ENCODE measurements at places on chromosomes 7 and 10.

DNA sequence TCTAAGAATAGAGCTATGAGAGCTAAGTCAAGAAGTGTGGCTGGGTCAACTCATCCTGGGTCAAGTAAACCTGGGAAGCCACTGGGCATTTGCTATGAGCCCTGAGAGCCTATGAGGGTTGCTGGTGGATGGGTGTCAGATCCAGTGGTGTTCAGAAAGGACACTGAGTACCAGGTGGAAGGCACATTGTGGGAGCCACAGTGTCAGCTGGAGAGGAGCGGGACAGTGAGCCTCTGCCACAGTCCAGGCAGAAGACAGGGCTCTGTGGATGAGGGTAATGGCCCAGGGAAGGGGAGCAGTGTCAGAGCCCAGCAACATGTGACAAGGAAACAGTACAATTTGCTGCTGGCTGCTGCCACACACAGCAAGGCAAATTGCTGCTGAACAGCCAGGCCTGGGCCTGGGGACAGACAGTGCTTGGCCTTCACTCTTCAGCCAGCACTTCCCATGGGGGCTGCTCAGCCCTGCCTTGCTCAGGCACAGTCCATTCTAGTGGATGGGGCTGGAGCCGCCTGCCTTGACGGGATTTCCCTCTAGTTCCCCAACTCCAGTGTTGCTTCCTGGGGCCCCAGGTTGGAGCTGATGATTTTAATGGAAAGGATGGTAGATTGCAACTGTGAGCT, 90.9 kb upstream of the CHST15 start:
- no peak for DNase-seq

DNA sequence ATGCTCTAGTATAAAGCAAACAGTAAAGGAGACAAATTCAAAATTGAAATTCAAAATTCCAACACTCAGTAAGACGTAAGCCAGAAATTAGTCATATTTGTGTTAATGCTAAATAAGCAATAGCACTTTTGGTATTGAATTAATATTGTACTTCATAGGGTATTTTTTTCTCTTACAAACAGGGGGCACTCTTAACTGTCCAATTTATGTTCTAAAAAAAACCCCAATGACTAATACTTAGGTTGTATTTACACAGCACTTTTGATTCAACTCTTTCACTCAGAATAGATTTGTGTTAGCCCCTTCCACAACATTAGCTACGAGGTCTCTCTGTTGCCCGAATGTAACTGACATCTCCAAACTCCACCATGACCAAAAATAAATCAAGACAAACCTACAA, 284.9 kb upstream of the COBL start:
- no peak for DNase-seq

- DNase-seq = peak; percentile 51
Measured at GRCh38 chr7:101814991-101815825, 2.2 kb upstream of the CUX1 start.

DNA sequence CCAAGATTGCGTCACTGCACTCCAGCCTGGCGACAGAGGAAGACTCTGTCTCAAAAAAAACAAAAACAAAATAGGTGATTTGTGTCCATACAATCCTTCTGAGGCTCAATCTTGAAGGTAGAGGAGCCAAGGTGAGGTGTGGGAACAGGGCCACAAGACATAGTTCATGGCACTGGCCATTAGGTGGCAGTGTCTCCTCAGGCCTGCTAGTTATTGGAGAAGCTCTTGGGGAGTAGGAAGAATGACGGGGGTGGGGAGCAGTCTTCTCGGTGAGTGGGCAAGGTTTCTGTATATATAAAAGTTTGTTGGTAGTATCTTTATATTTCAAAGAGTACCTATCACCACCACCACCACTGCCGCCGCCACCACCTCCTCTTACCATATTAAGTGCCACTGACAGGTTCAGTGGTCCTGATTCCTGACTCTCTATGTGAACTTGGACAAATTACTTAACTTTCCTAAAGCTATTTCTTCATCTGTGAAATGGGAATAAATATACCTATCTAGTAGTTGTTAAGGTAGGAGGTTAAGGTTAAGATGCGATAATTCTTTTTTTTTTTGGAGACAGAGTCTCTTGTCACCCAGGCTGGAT, 24.0 kb downstream of the CCSER2 start:
- DNase-seq = no peak

All from NCI-H2171 treated with DMSO at 0.1 percent for 48 hours (cell line).